ENCODE measurements at places on chromosomes 11 and 22.
A peak's percentile ranks its signal among the peaks of the same experiment; 100 is the strongest.

GRCh38 chr11:93274851-93275250 lies 55.7 kb upstream of the DEUP1 start:
- no peak for DNase-seq

- DNase-seq: no peak
These were observed 15.2 kb downstream of the RIBC2 start for GRCh38 chr22:45428391-45429385.

DNA sequence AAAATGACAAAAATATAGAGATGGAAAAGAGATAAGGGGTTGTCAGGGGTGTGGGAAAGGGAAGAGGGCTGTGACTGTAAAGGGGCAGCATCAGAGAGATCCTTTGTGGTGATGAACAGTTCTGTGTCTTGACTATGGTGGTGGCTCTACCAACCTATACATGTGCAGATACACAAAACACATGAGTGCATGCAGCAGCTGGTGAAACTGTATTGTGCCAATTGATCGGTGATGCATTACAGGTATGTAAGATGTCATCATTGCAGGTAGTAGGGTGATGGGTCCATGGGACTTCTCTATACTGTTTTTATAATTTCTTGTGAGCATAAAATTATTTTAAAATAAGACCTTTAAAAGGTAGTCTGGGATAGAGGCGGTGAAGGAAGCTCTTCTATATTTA lies 24.1 kb upstream of the ZDHHC13 start:
- no peak for DNase-seq

DNA sequence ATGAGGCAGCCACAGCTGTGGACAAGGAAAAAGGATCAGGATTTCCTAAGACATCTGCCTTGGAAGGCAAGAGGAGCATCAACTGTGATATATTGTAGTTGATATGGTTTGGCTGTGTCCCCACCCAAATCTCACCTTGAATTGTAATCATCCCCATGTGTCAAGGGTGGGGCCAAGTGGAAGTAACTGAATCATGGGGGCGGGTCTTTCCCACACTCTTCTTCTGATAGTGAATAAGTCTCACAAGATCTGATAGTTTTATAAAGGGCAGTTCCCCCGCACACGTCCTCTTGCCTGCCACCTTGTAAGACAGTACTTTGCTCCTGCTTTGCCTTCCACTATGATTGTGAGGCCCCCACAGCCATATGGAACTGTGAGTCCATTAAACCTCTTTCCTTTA lies 10.2 kb downstream of the RIC8A start:
- no peak for DNase-seq

GRCh38 chr11:363948-364761 lies 5.1 kb upstream of the B4GALNT4 start:
- DNase-seq: peak; percentile 48

All from LNCaP clone FGC (cell line).